ENCODE measurements at places on chromosomes 3 and 15.

DNA sequence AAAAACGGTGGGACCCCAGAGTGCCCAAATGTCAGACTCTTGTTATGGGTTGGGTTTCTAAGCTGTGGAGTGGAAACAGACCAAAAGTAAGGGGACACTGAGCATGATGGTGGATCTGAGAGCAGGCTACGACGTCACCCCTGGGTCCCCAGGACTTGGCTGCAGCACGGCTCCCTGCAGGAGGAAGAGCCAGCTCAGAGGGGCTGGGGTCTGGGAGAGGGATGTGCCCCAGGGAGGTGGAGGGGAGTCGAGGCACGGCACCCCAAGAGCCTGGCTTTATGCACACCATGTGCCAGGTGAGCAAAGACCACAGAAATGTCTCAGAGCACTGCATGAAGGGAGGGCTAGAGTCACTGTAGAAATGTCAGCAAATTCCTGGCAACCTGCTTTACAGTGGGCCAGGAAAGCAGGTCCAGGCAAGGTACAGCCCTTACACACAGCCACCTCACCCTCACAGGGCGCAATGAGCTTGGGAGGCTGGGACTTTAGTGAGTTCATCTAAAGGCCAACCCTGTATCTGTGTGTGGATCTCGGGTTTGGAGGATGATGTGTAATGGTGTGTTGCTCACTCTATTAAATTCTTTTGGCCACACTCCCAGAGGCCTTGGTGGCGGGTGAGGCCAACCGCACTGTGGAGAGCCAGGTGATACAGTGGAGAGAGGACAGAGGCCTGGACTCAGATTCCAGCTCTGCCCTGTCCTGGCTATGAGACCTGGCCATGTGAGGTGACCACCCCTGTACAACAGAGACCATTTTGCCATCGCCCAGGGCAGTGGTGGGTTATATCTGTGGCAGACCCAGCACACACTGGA, 14.1 kb downstream of the CTSH start:
- no peak for DNase-seq

GRCh38 chr15:66130496-66131034, 123.0 kb downstream of the MEGF11 start:
- no peak for DNase-seq

DNA sequence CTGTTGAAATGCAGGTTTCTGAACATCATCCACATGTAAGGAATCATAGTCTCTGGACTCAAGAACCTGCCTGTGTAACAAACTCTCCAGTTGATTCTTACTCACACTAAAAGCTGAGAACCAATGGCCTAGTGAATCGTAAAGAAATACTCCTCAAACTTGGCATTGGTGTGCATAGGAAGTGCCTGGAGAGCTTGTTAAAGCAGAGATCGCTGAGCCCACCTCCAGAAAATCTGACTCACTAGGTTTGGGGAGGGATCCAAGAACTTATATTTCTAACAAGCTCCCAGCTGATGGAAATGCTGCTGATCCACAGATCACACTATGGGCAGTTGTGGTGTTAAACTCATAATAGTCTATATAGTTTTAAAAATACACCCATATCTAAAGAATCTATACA, 55.8 kb upstream of the LMCD1 start:
- no peak for DNase-seq

- DNase-seq = no peak
These were observed 17.5 kb upstream of the CORO2B start for GRCh38 chr15:68561171-68561900.

GRCh38 chr3:46512191-46512749, 14.5 kb downstream of the RTP3 start:
- DNase-seq = no peak

- peak; percentile 97 for DNase-seq
These were observed 300.2 kb upstream of the SLCO3A1 start for GRCh38 chr15:91553196-91553854.

DNA sequence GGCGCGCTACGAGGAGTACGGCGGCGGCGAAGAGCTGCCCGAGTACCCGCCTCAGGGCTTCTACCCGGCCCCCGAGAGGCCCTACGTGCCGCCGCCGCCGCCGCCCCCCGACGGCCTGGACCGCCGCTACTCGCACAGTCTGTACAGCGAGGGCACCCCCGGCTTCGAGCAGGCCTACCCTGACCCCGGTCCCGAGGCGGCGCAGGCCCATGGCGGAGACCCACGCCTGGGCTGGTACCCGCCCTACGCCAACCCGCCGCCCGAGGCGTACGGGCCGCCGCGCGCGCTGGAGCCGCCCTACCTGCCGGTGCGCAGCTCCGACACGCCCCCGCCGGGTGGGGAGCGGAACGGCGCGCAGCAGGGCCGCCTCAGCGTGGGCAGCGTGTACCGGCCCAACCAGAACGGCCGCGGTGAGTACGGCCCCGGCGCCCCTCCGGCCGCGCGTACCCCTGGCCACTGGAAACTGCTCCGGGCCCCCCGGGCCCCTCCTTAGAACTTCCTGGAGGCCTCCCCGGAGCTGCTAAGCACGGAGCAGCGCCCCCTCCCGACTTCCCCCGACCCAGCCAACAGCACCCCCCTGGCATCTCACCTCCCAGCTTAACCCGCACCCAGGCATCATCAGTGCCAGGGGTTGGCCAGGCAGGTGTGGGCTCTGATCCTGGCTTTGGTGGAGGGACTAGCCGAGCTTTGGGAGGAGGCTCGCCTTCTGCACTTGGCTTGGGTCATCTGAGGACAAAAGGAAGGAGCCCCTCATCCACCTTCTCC, 1.4 kb downstream of the LOXL1 start:
- peak; percentile 56 for DNase-seq

DNA sequence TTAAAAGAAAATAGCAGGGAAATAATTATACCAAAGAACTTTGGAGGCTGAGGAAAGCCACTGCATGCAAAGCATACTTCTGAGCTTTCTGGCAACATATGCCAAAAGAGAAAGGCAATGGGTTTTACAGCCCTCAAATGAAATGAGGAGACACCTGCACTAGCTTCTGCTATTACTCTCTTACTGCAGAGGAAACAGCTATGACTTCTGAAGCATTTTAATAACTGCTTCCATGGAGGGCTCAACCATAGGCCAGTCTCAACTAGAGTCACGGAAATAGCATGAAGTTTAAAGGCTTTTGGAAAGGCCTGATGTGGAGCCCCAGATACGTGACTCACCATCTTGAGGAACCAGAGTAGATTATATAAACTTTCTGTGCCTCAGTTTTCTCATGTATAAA, 114.8 kb downstream of the OXNAD1 start:
- no peak for DNase-seq

- no peak for DNase-seq
These were observed 8.6 kb upstream of the SRP14 start for GRCh38 chr15:40047415-40048210.

- no peak for DNase-seq
These were observed 23.9 kb downstream of the EHD4 start for GRCh38 chr15:41948490-41948889.

GRCh38 chr3:4898454-4899313, 80.6 kb upstream of the BHLHE40 start:
- no peak for DNase-seq

- no peak for DNase-seq
These were observed 246.2 kb upstream of the CHRM5 start for GRCh38 chr15:33722005-33722672.

GRCh38 chr15:64858021-64858575, 16.4 kb downstream of the PLEKHO2 start:
- DNase-seq = no peak

DNA sequence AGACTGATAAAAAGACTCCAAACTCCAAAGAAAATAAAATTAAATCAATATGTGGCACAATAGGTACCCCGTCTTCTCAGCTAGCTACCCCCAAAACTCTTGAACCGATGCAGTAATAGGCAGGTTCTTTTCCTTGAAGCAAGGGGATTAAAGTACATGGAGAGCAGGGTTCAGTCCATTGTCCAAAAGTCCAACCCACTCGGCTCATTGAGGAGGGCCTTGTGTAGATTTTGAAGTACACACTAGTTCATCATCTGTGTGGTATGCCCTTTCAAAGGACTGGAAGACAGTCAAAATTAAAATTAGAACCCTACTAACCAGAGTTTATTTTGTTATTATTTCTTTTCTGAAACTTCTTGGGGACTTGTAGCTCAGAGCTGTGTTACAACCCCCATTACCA, 23.3 kb downstream of the TF start:
- DNase-seq = no peak

DNA sequence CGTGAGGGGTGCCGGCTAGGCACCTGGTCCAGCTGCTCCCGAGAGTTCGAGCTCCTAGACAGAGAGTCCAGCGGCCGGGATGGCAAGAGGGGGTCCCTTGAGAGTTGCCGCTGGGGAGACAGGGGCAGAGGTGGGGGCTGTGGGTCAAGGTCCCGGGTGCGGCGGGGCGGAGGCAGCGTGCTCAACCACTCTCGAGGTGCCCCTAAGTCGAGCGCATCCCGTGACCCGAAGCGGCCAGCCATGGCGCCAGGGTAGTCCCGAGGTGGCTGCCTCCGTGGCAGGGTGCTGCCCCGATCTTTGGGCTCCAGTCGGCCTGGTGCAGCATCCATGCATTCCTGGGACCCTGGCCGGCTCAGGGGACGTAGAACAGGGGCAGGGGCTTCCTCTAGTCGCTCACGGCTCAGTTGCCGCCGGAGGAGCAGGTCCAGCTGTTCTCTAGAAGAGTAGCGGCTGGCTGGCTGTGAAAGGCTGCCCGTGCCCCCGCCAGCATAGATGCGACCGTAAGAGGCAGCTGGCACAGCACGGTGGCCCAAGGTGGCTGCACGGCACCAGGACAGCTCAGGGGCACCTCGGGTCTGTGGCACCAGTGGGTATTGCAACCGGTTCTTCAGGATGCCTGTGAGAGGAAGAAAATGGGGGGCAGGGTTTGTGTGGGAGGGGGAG, 4.8 kb upstream of the SLC26A6 start:
- no peak for DNase-seq

- DNase-seq = peak; percentile 41
These were observed 1.4 kb downstream of the HTD2 start for GRCh38 chr3:58307639-58308215.

DNA sequence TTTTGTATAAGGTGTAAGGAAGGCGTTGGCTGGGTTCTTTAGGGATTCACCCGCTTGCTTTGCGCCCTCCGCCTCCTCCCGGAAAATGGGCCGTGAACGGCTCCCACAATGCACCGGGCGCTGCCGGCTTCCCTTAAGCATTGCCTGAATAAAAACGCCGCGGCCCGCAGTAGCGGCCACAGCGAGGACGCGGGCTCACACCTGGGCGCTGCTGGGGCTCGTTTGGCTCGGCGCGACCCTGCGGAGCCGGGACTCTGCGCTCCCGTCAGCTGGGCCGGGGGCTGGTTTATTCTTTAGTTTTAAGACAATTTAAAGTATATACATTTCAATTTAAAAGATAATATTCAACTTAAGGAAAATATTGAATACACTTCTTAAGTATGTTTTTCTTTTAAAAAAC, 343.5 kb upstream of the RGMA start:
- no peak for DNase-seq

- no peak for DNase-seq
These were observed 261.0 kb downstream of the SHQ1 start for GRCh38 chr3:72587282-72587681.

- no peak for DNase-seq
These were observed 5.1 kb downstream of the GP9 start for GRCh38 chr3:129065720-129066073.

GRCh38 chr3:43081796-43082195, 24.1 kb downstream of the POMGNT2 start:
- no peak for DNase-seq

GRCh38 chr15:31272558-31273257, 53.9 kb upstream of the KLF13 start:
- DNase-seq = no peak

DNA sequence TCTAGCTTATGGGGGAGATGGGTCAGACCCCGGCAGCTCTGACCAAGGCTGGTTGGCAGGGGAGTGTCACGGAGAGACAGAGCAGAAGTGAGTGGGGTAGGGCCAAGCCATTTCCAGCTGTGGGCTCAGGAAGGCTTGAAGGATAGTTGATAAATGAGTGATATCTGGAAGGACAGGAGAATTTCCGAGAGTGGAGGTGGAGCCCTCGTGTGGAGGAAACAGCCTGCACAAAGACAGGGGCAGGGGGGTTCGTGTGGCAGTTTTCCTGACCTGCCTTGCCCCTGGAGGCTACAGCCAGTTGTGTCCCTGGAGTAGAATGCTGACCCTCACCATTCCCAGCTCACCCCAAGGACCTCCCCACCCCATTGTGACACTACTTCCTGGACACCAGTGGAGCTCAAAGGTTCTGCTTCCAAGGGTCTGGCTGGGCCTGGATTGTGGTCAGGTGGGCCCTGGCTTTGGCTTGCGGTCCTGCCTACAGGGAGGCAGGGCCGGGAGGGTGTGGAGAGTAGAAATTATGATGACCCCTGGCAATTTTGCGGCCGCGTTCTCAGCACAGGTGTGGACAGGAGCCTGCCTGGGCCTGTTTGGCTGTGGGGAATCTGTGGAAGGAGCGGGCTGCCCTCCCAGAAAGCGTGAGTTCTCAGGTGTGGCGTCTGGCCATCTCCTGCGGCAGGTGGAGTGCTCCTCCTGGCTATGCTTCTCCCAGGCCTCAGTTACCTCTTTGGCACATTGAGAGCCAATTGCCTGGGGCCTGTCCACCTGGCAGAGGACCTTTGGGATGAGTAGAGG, at the start of gene SLC22A14:
Gene SLC22A14 (plus strand): TSS at position 400 of the 792 bp plus-strand sequence. CDS start 23,733 bp downstream, outside the sequence.
- DNase-seq = no peak

DNA sequence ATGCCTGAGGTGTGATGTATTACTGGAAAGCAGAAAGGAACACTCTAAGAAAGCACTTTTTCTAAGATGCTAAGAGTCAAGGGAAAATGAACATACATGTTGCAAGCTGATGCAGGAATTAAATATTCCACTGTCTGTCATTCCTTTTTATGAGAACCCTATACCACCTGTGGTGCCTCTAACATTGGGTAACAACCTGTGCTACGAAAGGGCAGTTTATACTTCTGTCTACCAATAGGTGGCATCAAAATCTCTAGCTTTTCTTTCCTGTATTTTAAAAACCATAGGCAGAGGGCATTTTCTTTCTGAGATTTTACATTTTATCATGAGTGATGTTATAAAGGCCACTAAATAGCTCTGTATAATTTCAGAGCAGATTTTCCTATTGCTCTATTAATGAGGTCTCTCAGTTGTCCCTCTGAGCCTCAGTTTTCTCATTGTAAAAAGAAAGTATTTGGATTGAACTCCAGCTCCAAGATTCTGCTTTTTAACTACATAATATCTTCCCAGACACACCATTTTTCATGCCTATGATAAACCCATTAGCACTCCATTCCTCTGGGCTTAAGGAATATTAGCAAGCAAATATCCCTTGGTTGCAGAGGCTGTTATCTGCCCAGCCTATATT, 3.5 kb upstream of the CPNE4 start:
- DNase-seq = peak; percentile 78

DNA sequence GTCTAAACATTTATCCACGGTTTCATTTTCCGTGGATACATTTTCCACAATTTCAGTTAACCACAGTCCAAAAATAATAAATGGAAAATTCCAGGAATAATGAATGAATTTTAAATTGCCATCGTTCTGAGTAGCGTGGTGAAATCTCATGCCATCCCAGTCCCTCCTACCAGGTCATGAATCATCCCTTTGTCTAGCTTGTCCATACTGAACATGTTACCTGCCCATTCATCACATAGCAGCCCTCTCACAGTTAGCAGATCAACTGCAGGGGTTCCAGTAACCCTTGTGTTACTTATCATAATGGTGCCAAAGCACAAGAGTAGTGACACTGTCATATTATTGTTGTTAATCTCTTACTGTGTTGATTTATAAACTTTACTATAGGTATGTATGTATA, 124.5 kb downstream of the GSK3B start:
- DNase-seq = no peak

GRCh38 chr3:181384970-181385369, 326.8 kb upstream of the SOX2 start:
- no peak for DNase-seq

GRCh38 chr3:122258757-122259371, 66.2 kb upstream of the CSTA start:
- peak; percentile 81 for DNase-seq

GRCh38 chr3:116399701-116400226, 45.5 kb downstream of the LSAMP start:
- no peak for DNase-seq
